ENCODE measurements at places on chromosomes 7 and 10.

GRCh38 chr7:4113976-4114375 is 568.1 kb upstream of the FOXK1 start:
- DNase-seq = no peak

GRCh38 chr10:13852872-13853271 is 266.1 kb downstream of the PRPF18 start:
- DNase-seq = no peak

DNA sequence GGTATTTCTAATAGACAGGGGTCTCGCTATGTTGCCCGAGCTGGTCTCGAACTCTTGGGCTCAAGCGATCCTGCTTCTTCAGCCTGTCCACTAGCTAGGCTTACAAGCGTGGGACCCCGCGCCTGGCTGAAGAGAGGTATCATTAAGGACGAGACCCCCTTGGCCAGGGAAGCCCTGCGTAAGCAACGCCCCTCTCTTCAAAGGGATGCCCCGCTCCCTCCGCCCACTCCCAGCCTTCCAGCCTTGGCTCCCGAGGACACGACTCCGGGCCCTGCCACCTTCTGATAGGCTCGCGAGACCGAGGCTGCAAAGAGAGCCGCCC is 220 bp upstream of the ZKSCAN5 start:
- no peak for DNase-seq

GRCh38 chr10:97117372-97117771 is 68.4 kb downstream of the SLIT1 start:
- DNase-seq = no peak

Measured in effector memory CD4-positive, alpha-beta T cell (primary cell).